ENCODE measurements at places on chromosomes 2 and 18.

GRCh38 chr2:239258248-239258647 lies 142.6 kb downstream of the HDAC4 start:
- no peak for DNase-seq

DNA sequence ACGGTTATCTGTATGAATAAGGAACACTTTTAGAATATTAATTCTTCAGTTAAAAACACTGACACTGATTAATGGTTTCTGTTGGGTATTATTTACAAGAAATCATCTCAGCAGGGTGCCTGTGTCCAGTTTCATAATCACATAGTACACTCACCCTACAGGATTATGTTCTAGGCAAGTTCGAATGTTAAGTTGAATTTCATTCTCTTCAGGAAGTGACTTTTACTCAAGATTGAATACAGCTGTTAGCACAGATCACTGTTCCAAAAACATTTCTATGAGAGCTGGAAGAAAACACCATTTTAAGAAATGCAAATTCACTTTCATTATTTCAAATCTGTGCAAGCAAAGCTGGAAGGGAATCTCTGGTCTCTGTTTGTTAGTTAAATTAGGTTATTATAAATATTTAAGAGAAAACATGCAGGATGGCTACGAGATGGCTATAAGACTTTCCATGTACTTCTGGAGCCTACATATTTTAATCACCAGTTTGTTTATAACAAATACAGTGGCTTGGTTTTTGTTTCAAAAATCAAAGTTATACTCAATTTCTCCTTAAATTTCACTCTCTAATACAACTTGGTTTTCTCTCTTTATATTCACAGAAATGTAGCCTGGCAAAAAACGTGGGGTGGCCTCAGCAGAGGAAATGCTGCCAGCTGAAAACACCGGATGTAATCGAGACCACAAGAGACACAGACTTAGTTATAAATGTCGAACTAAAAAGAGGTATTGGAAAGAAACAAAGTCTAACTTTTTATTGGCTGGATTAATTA lies 65.8 kb downstream of the RBMS1 start:
- peak; percentile 37 for DNase-seq

DNA sequence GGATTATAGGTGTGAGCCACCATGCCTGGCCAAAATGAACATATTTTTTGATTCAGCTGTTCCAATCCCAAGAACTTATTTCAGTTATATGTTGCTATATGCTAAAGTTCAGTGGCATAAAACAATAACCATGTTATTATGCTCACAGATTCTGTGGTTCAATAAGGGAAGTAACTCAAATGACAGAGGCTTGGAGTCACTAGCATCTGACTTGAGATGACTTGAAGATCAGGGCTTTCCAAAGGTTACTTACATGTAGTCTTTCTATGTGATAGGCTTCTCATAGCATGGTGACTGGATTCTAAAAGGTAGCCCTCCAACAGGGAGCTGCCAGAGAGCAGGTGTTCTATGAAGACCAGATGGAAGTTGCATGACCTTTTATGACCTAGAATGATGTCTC lies 17.2 kb downstream of the CLK1 start:
- DNase-seq = no peak

GRCh38 chr2:223587301-223587700 lies 14.9 kb downstream of the SCG2 start:
- no peak for DNase-seq

DNA sequence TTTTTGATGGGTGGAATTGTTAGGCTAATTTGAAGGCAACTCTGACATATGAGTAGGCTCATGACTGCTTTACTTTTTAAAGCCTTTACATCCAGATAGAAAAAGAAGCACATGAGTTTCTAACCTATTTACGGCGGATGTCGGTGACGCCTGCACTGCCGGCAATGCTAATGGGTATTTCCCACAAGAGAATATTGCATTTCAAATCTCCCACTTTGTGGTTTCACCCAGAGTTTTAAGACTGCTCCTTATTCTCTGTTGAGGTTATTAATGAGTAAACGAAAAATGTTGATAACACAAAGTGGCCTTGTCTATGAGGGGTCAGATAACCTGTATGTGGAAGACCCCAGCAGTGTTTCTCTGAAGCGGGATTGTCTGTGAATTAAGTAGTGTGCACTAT lies 14.0 kb downstream of the CCDC85A start:
- DNase-seq = no peak

DNA sequence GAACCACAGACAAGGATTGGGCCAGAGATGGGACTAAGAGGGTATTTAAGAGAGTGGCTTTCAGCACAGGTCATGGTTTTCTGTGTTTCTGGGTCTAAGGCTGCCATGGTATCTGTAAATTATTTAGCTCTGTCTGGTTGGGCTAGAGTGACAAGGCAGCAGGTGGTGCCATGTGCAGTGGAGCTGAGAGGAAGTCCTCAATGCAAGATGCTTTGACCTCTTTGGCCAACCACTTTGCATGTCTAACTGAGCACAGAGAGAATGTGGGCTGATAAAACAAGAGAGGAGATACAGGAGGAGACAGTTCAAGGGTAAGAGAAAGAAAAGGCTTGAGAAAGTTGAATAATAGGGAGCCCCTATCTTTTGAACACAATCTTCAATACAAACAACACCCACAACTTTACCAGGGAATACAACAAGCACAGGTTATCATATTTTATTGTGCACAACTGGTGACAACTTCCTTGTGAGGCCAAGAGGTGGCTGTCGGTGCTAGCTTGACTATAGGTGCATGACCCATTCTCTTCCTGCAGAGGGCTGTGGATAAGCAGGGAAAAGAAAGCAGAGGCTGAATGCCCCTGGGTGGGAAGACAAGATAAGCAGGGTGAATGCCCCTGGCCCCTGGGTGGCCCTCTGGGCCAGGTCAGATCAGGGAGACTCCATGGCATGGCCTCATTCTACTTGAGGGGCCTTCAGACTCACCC lies 12.3 kb downstream of the FLACC1 start:
- DNase-seq = no peak

- DNase-seq = no peak
Observed at GRCh38 chr2:215377283-215377682, 58.6 kb downstream of the FN1 start.

DNA sequence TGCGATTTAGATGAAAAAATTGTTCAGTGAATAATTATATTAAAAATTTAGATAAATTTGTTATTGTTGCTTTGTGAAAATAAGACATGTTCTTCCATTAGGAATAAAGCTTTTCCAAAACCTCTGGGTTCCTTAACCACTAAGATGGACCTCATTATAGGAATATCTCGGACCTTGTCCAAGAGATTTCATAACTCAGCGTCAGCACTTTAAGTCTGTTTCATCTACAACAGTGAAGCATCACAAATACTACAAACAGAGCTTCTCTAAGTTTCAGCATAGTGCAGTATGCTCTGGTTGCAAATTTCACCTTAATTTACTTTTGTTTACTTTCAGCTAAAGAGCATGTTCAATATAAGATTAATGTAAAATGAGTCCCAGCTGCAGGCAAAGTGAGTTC lies 150.3 kb downstream of the UBE2E3 start:
- no peak for DNase-seq

DNA sequence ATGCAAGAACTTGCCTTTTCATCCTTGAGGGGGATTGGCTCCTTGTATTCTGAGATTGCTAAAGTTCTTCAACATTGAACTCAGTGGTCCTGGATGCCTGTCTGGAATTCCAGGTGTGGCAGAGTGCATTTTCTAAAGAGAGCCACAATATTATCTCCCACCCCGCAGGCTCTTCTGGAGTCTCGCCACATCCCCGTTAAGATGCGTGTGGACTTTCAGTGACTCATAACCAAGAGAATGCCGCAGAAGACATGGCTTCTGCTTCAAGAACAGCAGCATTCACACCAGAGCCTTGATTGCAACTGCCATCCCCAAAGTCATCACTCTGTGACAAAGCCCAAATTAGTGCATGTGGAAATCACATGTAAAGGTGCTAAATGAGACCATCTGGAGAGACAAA lies 142.7 kb downstream of the CDH20 start:
- DNase-seq = no peak

DNA sequence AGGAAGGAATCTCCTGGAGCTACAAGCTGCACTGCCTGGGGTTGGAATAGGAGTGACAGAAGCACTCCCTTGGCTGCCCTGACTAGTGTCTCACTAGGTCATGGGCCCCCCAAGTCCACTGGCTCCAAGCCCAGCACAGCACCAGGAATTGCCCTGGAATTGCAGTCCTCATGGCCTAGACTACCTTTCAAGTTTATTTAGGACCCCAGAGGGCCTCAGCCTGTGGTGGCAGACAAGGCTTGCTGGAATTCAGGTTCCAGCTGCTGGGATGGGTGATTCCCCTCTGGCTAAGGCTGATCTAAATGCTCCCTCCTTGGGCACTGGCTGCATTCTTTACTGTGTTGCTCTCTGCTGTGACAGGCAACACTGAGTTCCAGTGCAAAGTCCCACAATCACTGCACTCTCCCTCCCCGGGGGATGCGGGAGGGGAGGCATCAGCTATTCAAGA lies 14.0 kb downstream of the STRADB start:
- no peak for DNase-seq

DNA sequence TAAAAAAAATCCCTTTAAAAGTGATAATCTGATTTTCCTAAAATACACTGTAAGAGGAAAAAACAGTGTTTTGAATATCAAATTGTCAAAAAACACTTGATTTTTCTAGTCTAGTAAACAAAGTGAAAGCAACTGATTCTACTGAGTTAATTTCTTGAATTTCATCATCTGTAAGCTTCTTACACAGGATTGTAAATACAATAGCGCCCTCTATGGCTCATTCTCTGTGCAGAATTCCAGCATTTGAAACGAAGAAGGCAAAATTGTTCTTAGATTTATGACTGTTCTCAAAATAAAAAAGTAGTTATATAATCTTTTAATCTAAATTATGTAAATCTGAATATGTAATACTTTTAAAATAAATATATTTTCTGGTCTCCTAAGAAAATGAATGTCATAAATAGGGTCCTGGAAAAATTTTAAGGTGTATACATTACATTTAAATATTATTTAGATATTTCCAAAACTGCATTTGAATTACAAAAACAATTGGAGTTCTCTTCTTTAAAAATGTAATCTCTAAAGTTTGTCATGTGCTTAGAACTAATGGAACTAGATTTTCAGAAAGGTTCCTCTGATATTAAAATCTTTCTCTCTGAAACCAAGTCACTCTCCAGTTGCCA lies 176.9 kb upstream of the MC4R start:
- no peak for DNase-seq

GRCh38 chr18:9731380-9731779 lies 23.3 kb downstream of the RAB31 start:
- DNase-seq = no peak

DNA sequence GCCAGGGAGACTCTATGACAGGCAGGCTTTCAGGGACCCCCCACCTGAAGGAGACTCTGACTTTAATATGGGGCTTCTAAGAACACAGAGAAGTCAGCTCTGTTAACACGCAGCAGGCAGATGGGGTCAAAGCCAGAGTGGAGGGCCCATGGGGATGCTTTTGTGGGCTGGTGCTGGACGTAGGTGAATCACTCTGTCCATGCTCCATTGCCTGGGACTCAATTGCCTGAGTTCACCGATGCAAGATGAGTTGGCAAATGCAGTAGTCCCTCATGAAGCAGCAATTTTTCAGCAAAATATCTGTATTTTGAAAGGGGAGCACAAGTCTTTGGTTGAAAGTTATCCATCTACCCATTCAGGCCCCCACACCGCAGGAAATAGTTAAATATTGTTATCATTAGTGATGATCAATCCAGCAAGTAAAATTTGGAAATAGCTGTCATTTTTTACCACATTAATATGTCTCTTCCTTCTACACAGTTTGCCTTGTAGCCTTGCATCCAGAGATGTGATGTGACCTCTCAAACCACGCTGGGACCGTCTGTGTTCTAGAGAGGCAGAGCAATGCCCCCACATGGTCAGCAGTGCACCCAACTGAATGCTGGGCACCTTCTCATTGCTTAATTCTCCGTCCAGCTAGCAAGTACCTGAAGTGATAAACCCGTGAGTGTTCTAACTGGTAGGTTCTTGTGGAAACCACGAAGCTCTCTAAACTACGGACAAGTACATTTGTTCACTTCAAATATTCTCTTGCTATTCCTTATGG lies 34.8 kb upstream of the FAM110C start:
- DNase-seq = no peak

- no peak for DNase-seq
Observed at GRCh38 chr18:13219593-13220159, 1.1 kb downstream of the LDLRAD4 start.

GRCh38 chr2:23698721-23699579 lies 228.0 kb downstream of the ATAD2B start:
- DNase-seq = no peak

DNA sequence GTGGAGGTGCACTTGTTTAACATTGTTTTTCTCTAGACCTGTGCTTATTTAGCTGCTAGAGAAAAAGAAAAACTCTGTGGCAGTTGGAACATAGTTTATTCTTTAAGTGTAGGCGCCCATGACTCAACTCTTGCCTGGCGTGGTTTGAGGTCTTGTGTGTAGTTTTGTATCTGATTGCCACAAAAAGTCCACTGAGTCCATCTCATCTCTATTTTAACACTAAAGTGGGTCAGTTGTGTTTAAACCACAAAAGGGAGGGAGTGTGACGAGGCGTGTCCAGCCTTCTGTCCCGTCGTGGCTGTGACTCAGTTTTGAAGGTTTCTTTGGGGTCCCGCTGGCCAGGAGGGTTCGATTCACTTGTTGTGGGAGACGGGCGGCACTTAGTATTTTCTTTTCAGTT lies 15.3 kb upstream of the UGT1A9 start:
- no peak for DNase-seq

DNA sequence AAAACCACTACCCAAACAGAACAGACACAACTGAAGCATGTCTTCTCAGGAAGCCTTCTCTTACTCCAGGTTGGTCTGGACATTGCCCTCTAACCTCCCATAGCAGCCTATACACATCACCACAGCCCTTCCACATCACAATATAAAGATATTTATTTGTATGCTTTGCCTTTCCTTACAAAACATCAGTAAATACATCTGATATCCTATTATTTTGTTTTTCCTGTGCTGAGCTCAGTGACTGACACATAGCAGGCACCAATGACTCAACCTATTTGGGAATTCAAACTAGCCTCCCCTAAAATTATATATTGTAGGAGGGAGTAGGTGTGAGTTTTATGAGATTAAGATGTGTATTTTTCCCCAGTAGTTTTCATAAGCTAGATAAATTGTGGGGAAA lies 28.8 kb downstream of the SLC40A1 start:
- DNase-seq = no peak

GRCh38 chr2:181781078-181781786 lies 100.9 kb upstream of the NEUROD1 start:
- no peak for DNase-seq

DNA sequence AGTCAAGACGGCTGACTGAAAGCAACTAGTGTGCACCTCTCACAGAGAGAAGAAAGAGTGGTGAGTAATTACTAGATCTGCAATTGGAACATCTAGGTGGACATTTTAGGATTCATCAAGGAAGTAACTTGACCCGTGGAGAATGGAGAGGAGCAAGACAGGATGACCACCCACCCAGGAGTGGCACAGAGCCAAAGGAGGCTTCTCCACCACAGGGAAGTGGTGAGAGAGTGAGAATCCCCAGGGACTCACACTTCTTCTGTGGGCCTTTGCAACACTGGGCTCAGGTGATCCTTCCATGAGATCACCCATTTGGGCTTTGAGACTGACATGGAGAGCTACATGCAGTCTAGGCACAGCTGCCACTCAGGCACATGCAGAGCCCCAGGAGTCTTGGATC lies 132.8 kb upstream of the GALNT5 start:
- DNase-seq = no peak

Measured in stimulated activated CD8-positive, alpha-beta memory T cell treated with anti-CD3 and anti-CD28 coated beads, Interleukin-7, amount 100 ng/mL, for 4 hours (primary cell).